Type B pancreatic cell (in vitro differentiated cells): ENCODE measurements at places on chromosomes 16 and 17. TPM values are rescaled to one million over a fixed set of nuclear protein-coding genes. Genes with fewer than 3 reads are reported as not detected.
A peak's percentile ranks its signal among the peaks of the same experiment; 100 is the strongest.

DNA sequence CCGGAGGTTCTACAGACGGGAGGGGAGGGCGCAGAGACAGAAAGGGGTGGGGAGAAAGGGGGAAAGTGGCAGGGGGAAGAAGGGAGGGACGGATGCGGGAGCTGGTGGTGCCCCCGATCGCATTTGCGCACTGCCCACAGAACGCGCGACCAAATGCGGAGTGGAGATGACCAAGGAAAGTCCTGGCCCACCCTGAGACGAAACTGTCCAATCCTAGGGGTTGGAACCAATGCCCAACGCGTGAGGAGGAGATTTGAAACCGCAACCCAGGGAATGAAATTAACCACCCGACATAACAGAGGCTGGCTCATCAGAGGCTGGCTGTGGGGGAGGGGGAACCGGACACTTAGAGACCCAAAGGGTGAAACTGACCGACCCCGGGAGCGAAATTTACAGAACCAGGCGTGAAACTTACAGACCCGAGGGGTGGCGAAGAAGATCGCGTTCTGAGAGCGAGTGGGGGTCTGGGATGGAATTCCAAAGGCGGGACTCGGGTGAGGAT is 1.4 kb downstream of the HES7 start:
- H3K4me3 ChIP-seq = peak overlapping the region; percentile 91
- H3K4me1 ChIP-seq = peaks cover 59% of the 10 kb centered on the region
- no peak for DNase-seq
- peaks cover 85% of the 10 kb centered on the region for H3K27me3 ChIP-seq

GRCh38 chr17:43846221-43846712 is 709 bp upstream of the CD300LG start:
- DNase-seq = peak; percentile 86
- peaks cover 6% of the 10 kb centered on the region for H3K27me3 ChIP-seq
- H3K27ac ChIP-seq = no peak overlapping the region

GRCh38 chr17:50093246-50093645 is 1.9 kb upstream of the PDK2 start:
- no peaks in the 10 kb centered on the region for H3K36me3 ChIP-seq
- DNase-seq = no peak
- no peak overlapping the region for H3K4me3 ChIP-seq
- H3K27me3 ChIP-seq = no peaks in the 10 kb centered on the region
- H3K4me1 ChIP-seq = peaks cover 9% of the 10 kb centered on the region

DNA sequence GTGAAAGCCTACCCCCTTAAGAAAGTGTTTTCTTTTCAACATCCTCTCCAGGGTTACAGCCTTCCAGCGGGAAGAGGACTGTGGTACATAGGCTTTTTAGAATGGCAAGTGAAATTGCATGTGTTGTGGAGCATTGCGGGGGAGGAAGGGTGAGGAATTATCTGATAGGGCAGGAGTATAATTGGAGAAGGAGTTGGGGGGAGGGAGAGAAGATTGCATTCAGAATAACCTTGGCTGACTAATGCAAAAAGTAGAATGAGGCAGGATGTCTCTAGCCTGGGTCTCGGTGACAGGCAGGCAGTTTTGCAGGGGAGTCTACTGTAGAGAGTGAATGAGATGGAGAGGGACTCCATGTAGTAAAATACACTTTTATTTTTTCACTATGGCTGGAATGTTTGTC is 2.4 kb upstream of the CDH8 start:
- H3K4me3 ChIP-seq = no peak overlapping the region
- H3K4me1 ChIP-seq = peaks cover 15% of the 10 kb centered on the region
- peaks cover 74% of the 10 kb centered on the region for H3K27me3 ChIP-seq
- H3K36me3 ChIP-seq = no peaks in the 10 kb centered on the region

GRCh38 chr17:9936095-9936494 is 31.0 kb upstream of the RCVRN start:
- H3K27ac ChIP-seq = no peak overlapping the region
- H3K4me3 ChIP-seq = no peak overlapping the region
- peaks cover 8% of the 10 kb centered on the region for H3K36me3 ChIP-seq
- peaks cover 1% of the 10 kb centered on the region for H3K27me3 ChIP-seq
- no peak for DNase-seq

DNA sequence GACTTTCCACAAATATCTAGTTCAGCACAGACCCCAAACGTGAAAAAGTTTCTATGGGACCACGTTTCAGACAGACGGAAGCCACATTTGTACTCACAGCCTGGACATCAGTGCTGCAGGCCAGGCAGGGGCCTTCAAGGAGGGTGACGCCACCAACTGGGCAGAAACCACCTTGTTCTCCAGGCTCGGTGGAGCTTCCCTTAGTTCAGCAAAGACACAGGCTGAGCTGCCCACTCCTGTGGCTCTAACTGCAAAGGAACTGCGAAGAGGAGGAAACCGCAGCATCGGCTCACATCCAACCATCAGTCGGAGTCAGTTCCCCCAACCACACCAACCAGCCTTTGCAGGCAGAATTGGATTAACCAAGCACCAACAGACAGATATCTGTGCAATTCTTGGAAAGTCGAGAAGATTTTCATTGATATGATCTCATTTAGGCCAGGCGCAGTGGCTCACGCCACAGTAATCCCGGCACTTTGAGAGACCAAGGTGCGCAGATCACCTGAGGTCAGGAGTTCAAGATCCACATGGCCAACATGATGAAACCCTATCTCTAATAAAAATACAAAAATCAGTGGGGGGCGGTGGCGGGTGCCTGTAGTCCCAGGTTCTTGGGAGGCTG is 73.3 kb upstream of the CNEP1R1 start:
- H3K36me3 ChIP-seq = no peaks in the 10 kb centered on the region
- no peaks in the 10 kb centered on the region for H3K27me3 ChIP-seq
- no peak for DNase-seq
- no peaks in the 10 kb centered on the region for H3K4me1 ChIP-seq
- no peak overlapping the region for H3K27ac ChIP-seq
- no peak overlapping the region for H3K4me3 ChIP-seq

GRCh38 chr16:56298116-56298515 is 106.8 kb downstream of the GNAO1 start:
- no peaks in the 10 kb centered on the region for H3K27me3 ChIP-seq
- peaks cover 53% of the 10 kb centered on the region for H3K4me1 ChIP-seq
- H3K4me3 ChIP-seq = no peak overlapping the region
- peak overlapping the region; percentile 92 for H3K27ac ChIP-seq
- no peaks in the 10 kb centered on the region for H3K36me3 ChIP-seq

- H3K36me3 ChIP-seq = no peaks in the 10 kb centered on the region
- no peak overlapping the region for H3K4me3 ChIP-seq
- DNase-seq = no peak
- H3K27ac ChIP-seq = peak overlapping the region; percentile 6
- H3K4me1 ChIP-seq = peaks cover 13% of the 10 kb centered on the region
Observed at GRCh38 chr17:21288571-21289017, 4.1 kb downstream of the MAP2K3 start.

DNA sequence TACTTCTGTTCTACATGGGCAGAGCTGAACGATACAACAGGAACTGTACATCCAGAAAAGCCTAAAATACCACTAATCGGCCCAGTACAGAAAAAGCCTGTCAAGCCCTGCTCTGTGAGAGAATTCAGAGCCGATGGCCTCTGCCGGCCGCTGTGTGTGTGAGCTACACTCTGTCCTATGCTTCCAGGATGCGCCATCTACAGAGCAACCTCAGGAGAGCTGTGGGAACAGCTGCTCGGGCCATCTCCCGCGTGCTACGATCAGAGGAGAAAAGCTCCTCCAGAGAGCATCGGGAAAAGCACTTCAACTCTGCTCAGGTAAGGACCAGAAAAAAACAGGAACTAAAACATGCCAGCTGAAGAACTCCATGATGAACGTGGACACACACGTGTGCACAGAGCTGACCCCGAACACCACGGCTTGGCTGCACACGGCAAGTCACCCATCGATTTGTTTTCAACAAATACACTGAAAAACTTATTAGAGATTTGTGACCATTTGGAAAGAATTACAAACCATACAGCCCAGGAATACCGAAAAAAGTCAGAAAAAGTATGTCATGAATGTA is 115.9 kb downstream of the ANKRD11 start:
- H3K27me3 ChIP-seq = no peaks in the 10 kb centered on the region
- peaks cover 14% of the 10 kb centered on the region for H3K36me3 ChIP-seq
- DNase-seq = no peak
- H3K27ac ChIP-seq = peak overlapping the region; percentile 29

- peaks cover 3% of the 10 kb centered on the region for H3K27me3 ChIP-seq
- peaks cover 9% of the 10 kb centered on the region for H3K36me3 ChIP-seq
- peak overlapping the region; percentile 89 for H3K4me3 ChIP-seq
- H3K27ac ChIP-seq = peak overlapping the region; percentile 31
Observed at GRCh38 chr16:19114359-19115147, 789 bp downstream of the ITPRIPL2 start.

DNA sequence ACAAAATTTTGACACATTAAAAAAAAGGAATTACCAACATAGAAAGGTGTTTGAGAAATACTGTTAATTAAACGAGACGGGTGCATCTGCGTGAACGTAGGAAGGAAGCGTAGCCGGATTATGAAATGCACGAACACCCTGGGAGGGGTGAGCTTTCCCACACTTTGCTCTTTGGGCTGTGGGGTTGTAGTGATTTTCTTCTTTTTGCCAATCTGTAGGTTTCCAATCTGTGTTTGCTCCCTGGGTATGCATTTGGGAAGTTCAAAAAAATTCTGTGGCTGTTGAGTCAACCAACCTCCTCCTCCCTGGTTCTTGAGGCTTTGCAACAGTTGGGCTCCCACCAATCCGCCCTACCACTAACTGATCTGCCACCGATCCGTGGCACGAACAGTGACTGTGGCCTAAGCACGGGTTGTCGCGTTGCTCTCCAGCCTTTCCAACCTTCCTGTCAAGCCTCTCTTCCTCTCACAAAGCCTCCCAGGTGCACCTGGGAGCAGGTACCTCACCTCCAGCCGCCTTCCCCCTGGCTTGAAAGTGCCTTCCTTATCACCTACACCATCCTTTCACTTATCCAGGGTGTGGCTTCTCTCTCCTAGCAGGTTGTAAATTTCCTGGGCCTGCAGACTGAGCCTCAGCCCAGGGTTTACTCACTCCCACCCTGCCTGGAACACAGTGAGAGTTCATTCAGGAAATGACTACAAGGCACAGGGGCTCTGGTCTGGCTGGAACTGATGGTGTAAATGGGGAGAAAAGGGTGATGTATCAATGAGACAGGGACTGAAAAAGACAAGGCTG is 16.6 kb downstream of the RTN4RL1 start:
- DNase-seq = no peak
- H3K36me3 ChIP-seq = no peaks in the 10 kb centered on the region
- peaks cover 13% of the 10 kb centered on the region for H3K4me1 ChIP-seq
- H3K4me3 ChIP-seq = no peak overlapping the region
- no peaks in the 10 kb centered on the region for H3K27me3 ChIP-seq
- peak overlapping the region; percentile 33 for H3K27ac ChIP-seq

- no peaks in the 10 kb centered on the region for H3K4me1 ChIP-seq
- no peak overlapping the region for H3K27ac ChIP-seq
- H3K36me3 ChIP-seq = no peaks in the 10 kb centered on the region
- H3K4me3 ChIP-seq = no peak overlapping the region
- DNase-seq = no peak
Observed at GRCh38 chr16:29905668-29906067, 5.4 kb downstream of the ASPHD1 start.

DNA sequence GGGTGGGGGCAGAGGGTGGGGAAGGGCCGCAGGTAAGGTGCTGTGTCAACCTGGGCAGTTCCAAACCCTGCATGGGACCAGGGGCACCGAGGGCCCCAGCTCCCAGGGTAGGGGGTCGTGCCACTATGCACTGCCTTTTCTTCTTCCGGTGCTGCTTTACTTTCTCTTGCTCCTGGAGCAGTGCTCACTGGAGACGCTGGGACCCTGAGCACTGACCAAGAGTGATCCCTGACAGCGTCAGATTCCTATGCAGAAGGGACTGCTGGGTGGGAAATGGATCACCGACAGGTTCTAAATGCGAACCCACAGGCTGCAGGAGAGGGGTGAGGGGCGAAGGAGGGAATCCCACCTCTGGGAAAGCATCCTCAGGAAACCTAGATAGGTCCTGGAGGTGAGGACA is 470.1 kb downstream of the SOX9 start:
- peak overlapping the region; percentile 89 for H3K4me3 ChIP-seq
- H3K36me3 ChIP-seq = peaks cover 6% of the 10 kb centered on the region
- peak overlapping the region; percentile 98 for H3K27ac ChIP-seq
- H3K4me1 ChIP-seq = peaks cover 32% of the 10 kb centered on the region
- peaks cover 15% of the 10 kb centered on the region for H3K27me3 ChIP-seq

DNA sequence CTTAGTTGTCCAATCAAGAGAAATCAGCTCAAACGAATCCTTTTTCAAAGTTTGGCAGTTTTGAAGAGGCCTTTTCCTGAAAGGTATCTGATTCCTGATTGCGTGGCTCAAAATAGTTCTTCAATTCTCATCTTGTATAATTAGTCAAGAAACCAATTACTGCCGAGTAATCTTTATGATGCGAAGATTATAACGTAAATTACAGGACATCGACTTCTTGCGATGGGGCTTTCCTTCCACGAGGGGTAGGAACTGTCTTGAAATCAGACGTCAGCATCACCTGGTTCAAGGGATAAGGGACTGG is 644 bp upstream of the ARL2BP start:
- no peak for DNase-seq
- H3K4me1 ChIP-seq = peaks cover 15% of the 10 kb centered on the region
- H3K27ac ChIP-seq = peak overlapping the region; percentile 97
- no peaks in the 10 kb centered on the region for H3K27me3 ChIP-seq
- peaks cover 22% of the 10 kb centered on the region for H3K36me3 ChIP-seq

DNA sequence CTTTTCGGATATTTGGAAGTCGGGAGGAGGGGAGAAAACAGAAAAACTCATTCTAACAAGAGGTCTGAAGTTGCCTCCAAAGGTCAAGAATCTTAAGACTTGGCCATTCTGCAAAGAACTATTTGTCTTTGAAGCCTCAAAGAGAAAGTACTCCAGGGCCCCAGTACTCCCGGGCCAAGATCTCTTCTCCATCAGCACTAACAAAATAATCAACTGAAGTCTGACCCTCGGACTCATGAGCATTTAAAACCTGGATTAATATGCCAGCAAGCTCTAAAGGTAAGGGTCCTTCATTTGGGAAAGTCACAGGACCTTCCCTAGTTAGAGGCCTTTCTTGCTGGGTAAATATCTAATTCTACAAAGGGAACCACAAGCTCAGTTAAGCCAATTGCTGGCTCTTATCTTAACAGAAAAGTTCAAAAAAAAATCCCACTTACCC is 4.5 kb downstream of the AXIN2 start:
- H3K36me3 ChIP-seq = peaks cover 18% of the 10 kb centered on the region
- peaks cover 16% of the 10 kb centered on the region for H3K4me1 ChIP-seq
- no peak overlapping the region for H3K27ac ChIP-seq
- H3K27me3 ChIP-seq = no peaks in the 10 kb centered on the region
- no peak for DNase-seq
- H3K4me3 ChIP-seq = no peak overlapping the region

GRCh38 chr16:79988721-79989220 is 388.2 kb upstream of the MAF start:
- no peak for DNase-seq
- H3K27me3 ChIP-seq = no peaks in the 10 kb centered on the region
- H3K27ac ChIP-seq = no peak overlapping the region
- no peak overlapping the region for H3K4me3 ChIP-seq
- peaks cover 7% of the 10 kb centered on the region for H3K4me1 ChIP-seq

DNA sequence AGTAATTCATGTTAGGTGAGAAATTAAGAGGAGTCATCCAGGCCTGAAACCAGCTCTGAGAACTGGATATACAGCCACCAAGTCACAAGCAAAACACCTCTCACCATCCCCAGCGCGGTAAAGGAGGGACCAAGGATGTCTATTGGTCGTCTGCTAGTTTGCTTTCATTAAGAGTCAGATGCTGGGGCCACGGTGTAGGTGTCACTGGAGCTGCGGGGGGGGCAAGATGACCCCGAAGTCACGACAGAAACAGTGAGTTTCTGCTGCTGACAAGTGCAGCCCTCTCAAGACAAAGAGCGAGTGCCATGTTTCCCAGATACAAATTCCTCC is 790 bp downstream of the NCBP3 start:
- H3K27ac ChIP-seq = peak overlapping the region; percentile 91
- DNase-seq = no peak
- peaks cover 13% of the 10 kb centered on the region for H3K4me1 ChIP-seq
- H3K27me3 ChIP-seq = peaks cover 3% of the 10 kb centered on the region

Gene ZACN
- total RNA-seq = 0.29 TPM in 1 of 2 replicates, not detected in the other

Gene IGSF6
- total RNA-seq = not detected in 2 replicates

Gene MRM1
- total RNA-seq = 9.7 and 11.8 TPM in 2 replicates
